ENCODE measurements at places on chromosomes 1 and 21.

- DNase-seq = no peak
Measured at GRCh38 chr1:54859700-54860391, 27.1 kb downstream of the DHCR24 start.

- no peak for DNase-seq
Measured at GRCh38 chr1:44405798-44406736, 1.0 kb downstream of the RNF220 start.

DNA sequence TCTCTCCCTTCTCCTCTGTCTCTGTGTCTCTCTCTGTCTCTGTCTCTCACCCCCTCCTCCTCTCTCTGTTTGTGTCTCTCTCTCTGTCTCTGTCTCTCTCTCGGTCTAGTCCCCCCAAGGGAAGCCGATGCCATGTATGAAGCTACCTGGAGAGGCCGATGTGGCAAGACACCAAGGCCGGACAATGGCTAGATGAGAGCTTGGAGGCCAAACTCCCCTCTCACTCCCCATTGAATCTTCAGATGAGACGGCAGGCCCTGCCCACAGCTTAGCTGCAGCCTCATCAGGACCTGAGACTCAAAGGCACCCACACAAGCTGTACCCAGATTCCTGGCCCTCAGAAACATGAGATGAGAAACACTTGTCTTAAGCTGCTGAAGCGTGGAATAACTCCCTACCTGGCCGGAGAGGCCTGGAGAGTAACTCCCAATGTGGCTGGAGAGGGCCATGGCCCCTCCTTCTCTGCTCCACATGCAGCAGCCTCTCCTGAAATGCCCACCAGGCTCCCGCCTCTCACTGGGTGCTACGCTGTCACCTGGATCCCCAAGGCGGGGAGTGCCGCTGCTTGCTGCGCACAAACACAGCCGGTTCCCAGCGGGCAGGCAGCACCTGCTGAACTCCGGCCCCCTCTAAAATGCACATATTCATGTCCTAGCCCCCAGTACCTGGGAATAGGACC lies 7.8 kb upstream of the ACTRT2 start:
- DNase-seq = no peak

- DNase-seq = no peak
Measured at GRCh38 chr1:76501136-76501535, 366.1 kb upstream of the ST6GALNAC5 start.

DNA sequence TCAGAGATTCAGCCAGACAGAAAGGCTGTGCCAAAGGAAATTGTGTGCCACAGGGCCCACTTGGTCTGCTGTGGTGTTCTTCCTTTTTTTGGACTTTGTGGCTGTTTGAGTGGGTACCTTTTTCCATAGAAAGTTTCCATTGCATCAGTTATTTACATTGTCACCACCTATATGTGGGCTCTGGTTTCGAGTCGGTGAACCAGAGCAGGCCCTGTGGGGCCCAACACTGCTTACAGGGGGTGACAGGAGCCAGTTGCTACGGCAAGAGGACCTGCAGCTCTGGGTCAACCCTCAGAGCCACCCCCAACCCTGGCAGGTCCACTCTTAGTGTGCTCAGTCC lies 157.0 kb upstream of the EDN2 start:
- no peak for DNase-seq

All from fibroblast of pulmonary artery (primary cell).